ENCODE measurements at places on chromosomes 5 and 9.
A peak's percentile ranks its signal among the peaks of the same experiment; 100 is the strongest.

- DNase-seq: no peak
Measured at GRCh38 chr5:129204525-129204924, 110.0 kb downstream of the ISOC1 start.

- DNase-seq: no peak
Measured at GRCh38 chr9:112285056-112285455, 48.4 kb downstream of the PTBP3 start.

DNA sequence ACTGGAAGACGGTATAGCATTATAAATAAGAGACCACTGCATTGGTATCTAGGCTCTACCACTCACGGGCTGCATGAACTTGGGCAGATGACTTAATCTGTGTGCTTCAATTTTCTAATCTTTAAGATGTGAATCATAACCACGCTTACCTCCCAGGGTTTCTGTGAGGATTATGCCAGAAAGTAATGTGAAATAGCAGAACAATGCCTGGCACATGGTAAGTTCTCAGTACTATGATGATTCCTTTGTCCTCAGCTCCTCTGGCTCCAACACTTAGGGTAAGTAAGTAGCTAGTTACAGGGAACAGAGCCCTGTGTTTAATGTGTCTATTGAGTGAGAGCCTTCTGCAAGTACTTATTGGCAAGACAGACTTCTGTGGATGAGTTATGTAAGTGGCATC, 31.1 kb downstream of the POU4F3 start:
- DNase-seq: peak; percentile 9

DNA sequence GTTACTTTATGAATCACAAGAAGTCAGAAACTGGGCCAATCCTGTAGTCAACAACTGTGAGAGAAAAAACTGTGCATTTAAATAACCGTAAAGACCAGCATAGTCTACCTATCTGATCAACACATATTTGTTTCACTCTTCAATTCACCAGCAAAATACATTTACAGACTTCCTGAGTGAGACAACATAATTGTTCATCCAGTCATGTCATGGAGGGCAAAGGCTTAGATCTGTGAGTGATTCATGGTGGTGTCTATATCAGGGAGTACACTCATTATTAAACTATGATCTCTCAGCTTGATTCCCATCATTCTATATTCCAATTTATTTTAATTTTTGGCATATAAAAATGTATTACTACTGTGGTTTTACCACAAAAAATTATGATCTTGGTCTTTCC, 694.6 kb downstream of the DNAH5 start:
- DNase-seq: no peak

DNA sequence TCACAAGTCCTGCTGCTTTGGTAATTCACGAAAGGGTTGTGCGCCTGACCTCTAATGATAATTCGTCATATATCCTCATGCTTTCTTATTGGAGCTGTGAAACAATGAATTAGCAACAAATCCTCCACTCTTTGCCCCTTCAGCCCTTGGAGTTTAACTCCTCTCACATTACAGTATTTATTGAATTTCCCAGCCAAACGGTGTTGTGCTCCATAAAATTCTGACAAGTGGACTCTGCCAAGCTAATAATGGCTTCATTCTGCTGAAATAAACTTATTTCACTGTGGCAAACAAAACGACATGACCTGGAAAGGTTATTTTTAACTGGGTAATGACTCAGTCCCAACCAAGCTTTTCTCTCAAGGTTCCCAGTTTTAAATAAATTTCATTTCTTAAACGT, 984.4 kb upstream of the DMAC1 start:
- DNase-seq: no peak

GRCh38 chr5:151718153-151718552, 31.4 kb upstream of the SPARC start:
- DNase-seq: no peak

GRCh38 chr5:80255431-80255810, 427 bp downstream of the SERINC5 start:
- no peak for DNase-seq

GRCh38 chr9:136522314-136523237, 23.3 kb downstream of the NOTCH1 start:
- no peak for DNase-seq

GRCh38 chr5:149581931-149582768, 852 bp downstream of the ARHGEF37 start:
- DNase-seq: no peak

- DNase-seq: no peak
Measured at GRCh38 chr5:128405159-128405558, 132.9 kb downstream of the FBN2 start.

DNA sequence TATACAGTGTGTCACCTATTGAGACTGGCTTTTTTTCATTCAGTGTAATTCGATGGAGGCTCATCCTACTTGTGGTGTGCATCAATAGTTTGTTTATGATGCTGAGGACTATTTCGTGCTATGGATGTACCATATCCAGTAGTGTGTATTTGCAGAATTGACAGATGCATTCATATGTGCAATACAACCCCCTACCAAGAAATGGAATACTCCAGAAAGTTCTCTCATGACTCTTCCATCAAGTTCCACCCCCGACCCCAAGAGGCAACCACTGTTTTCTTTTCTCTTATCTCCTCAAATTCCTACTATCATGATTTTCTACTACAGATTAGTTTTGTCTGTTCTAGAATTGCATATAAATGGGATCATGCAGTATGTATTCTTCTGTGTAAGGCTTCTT, 21.9 kb downstream of the FBXO10 start:
- no peak for DNase-seq

DNA sequence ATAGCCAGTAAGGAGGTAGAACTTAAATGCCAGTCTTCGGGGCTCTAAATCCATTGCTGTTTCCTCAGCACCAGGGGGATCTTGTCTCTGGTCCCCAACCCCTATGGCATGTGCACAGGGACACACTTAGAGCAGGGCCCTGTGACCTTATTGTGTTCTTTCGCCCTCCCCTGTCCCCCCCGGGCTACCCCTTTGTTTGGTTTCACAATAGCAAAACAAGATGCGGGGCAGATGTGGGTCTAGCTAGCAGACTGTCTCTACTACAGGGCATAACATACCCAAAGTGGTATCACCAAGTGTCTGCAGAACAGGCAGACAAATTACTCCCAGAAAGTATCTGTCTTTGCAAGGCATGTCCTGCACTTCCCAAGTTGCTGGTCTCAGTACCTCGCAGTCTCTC, 2.1 kb downstream of the FBLL1 start:
- no peak for DNase-seq

GRCh38 chr5:126253406-126253805, 169.8 kb upstream of the GRAMD2B start:
- peak; percentile 45 for DNase-seq

- DNase-seq: no peak
Measured at GRCh38 chr5:42806004-42806700, 5.5 kb downstream of the SELENOP start.

- no peak for DNase-seq
Measured at GRCh38 chr9:98185611-98186171, 6.7 kb downstream of the CORO2A start.

DNA sequence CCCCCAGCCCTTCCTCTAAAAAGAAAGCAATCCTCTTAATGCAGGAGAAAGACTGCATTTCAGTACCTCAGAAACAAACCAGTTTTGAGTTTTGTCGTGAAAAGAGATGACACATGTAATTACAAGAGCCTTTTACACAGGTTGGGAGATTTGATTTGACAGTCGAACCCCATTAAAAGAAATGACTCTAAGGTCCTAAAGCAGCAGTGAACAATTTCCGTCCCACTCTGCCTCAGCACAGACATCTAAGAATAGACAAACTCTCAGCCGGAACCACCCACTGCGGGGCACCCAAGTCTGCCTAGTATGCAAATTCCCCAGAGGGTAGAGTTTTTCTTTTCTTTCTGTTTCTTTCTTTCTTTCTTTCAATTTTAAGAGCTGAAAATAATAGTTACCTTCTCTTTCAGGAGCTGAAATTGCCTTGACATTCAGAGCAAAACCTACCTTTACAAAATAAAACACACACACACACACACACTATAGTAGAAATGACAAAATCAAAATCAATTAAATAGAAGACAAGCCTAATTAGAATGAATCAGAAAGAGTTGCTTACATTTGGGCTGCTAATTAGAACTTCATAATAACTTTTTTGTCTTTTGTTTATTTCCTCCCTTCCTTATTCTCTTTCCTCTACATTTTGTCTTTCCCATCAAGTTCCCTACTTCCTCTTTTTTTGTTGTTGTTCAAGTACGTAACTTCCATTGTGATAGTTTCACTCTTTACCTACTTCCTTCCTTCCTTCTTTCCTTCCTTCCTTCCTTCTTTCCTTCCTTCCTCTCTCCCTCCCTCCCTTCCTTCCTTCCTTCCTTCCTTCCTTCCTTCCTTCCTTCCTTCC, 65.1 kb downstream of the BASP1 start:
- DNase-seq: no peak

DNA sequence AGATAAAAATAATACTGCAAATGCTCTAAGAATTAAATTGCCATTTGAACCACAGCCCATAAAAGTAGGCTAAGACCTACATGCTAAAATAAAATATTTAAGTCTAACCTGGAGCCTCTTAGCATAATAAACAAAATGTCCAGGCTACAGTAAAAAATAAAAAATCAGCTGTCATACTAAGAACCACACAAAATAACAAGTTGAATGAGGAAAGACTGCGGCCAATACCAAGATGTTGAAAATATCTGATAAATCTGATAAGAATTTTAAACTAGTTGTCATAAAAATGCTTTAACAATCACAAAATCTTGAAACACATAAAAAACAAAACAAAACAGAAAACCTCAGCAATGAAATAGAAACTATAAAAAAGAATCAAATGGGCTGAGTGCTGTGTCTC, 336.9 kb upstream of the MSX2 start:
- no peak for DNase-seq

- DNase-seq: no peak
Measured at GRCh38 chr9:133777068-133777791, 39.1 kb upstream of the SARDH start.

DNA sequence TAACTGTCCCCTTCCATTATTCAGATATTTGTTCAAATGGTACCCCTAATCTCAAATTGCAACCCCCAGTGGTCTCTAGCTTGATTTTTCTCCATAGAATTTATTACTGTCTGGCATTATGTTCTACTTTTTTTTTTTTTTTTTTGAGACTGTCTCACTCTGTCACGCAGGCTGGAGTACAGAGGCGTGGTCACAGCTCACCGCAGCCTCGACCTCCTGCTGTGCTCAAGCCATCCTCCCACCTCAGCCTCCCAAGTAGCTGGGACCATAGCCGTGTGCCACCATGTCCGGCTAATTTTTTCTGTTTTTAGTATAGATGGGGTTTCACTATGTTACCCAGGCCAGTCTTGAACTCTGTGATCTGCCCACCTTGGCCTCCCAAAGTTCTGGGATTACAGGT, 2.0 kb upstream of the REEP5 start:
- DNase-seq: no peak

DNA sequence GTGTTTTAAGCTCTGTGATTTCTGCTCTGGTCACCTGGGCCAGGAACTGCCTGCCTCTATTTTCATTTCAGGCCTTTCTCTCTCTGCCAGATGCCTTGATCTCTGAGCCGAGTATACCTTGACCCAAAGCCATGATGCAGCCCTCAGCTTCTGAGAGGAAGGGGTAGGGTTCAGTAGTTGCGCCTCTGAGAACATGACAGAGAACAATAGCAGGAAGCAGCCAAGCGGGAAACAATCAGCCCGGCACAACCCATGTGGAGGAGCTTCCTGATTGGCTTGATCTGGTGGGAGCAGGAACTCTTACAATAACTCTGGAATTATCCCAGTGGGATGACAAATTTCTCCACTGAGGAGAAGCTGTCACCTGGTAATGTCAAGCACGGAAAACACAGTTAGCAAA, 127.4 kb downstream of the PALM2AKAP2 start:
- DNase-seq: no peak

DNA sequence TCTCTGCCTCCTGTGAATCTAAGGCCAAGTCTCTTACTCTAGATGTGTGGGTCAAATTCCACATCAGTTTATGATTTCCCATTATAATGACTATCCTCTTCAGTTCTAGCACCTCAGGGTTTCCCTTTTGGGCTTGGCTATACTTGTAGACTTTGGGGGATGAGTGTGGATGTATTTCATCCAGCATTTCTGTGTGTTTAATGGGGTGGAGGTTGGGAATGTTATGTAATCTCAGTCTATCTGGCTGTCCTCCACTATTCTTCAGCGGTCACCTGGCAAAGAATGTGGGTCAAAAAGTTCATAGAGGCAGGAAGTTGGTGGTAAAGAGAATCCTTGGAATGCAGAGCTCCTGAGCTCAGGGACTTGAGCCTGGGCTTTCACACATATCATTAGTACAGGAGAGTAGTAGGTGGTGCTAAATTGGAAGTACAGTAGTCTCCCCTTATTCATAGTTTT, 64.9 kb downstream of the CFAP95 start:
- peak; percentile 58 for DNase-seq

DNA sequence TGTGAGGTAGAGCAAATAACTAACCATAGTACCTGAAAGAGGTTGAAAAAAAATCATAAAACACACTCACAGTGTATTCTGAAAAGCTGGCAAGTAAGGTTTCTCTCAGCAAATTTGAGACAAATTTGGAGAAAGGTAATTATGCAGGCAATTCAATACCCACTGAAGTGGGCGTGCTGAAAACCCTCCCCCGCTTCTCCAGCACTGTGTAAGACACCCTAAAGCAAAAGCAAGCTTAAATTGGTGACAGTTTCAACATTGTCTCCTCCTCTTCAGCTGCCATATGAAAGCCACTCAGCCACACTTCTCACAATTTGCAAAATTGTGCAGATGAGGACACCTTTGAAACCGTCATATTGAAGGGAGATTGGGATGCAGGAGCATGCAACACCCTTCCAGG, 322.3 kb upstream of the CDH6 start:
- DNase-seq: no peak

GRCh38 chr5:6823996-6824395, 110.8 kb downstream of the TENT4A start:
- no peak for DNase-seq

DNA sequence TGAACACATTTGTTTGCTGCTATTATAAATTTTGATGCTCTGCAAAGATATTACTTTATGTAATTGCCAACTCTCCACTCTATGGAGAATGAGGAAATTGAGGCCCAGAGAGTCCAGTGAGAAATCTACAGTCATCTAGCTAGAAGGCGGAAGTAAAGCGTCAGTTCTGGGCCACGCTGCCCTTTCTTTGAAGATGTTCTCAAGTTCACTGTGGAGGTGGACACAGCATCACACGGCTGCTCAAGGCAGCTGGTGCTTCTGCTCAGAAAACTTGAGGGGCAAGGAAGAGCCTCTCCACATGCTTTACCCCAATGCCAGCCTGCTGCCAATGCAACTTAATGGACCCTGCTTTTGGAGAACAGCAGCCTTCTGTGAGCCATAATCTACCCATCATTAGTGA, 96.3 kb downstream of the TTLL11 start:
- DNase-seq: no peak

DNA sequence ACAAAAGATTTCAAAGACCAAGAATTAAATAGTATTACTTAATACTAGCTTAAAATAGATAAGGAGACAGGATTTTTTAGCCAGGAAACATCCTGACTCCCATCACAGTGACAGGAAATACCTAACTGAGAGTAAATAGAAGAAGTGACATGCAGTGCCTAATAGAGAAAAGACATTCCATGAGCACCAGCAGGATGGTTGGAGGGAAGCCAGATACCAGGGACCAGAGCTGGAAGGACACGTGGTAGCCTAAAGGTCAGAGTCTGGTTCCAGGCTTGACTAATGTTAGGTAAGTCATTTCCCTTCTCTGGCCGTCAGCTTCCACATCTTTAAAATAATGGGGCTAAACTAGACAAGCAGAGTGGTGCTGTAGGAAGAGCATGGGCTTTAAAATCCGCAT, 41.6 kb downstream of the CDK5RAP2 start:
- no peak for DNase-seq

- no peak for DNase-seq
Measured at GRCh38 chr5:129465776-129466344, 5.8 kb downstream of the ADAMTS19 start.

Data from epithelial cell of proximal tubule (primary cell).